ENCODE measurements at places on chromosomes 6 and 20.

DNA sequence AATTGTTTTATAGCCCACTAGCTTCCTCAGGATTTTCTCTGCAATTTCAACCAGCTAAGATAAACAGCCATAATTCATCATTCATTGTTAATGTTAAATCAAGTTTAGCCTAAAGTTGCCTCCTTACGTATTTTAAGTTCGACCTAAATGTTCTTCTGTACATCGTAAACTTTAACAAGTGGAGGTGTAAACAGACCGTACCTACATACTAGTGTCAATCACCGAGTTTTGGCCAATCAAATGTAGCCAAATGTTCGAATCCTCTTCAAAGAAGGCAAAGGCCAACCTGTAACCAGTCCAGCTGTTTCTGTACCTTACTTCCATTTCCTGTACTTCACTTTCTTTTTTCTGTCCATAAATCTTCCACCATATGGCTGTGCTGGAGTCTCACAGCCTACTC lies 13.5 kb downstream of the MBOAT1 start:
- DNase-seq, result no peak

GRCh38 chr20:50359607-50360217 lies 150.5 kb upstream of the PTPN1 start:
- DNase-seq, result no peak

- no peak for DNase-seq
These were observed 122.2 kb downstream of the FYN start for GRCh38 chr6:111750753-111751673.

DNA sequence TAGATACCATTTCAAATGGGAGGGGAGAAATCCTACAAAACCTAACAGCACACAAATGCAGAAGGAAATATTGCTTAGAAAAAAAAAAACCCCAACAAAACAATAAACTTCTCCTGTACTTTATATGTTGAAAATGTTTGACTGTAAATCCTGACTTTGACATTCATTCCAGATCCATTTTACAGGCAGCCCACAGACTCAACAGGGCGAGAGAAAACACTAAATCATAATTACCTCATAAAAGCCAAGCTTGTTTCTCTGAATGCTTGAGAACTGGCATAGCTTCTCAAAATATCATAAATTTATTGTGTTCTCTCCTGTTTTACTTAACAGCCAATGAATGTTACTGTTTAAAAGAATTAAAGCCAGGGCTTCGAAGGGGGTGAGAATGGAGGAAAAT lies 273.2 kb downstream of the CD83 start:
- no peak for DNase-seq

DNA sequence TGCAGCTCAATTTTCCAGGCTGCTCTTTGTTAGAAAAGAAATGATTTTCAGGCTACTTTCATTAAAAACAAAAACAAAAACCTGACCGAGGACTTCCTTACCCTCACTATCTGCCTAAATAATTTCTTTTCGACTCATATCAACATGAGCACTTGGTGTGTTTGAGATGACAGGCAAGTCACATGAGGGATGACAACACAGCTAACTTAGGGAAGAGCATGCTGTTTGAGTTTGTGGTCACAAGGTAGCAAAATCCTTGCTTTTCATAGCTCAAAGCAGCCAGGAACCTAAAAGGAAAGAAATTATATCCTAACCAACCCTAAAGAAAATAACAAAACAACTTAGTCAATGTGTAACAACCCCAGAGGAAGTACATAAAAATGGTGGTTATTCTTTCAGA lies 459.5 kb downstream of the KIF16B start:
- no peak for DNase-seq

GRCh38 chr6:88380083-88380482 lies 213.9 kb upstream of the CNR1 start:
- DNase-seq, result no peak

DNA sequence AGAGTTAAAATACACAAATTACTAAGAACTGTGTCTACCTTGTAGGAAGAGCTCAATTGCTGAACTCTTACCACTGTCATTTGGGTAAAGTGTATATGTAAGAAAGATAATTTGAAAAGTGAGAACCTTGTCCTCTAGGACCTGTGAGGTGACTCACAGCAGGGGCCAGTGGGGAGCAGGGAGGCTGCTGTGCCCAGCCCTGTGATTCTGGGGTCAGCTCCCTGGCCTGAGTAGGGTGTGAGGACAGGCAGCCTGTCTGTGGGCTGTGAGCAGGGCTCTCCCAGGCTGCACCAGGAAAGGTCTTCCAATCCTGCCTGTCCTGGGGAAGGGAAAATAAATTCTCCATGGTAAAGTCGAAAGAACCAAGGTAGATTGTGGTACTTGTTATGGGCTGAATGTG lies 27.3 kb upstream of the SIRPG start:
- DNase-seq, result no peak

GRCh38 chr20:5834436-5835005 lies 84.3 kb downstream of the SHLD1 start:
- DNase-seq, result no peak

Data from GM19239 (cell line).